Spinal cord (tissue), 10 donors: ENCODE measurements at places on chromosomes 2 and 18. TPM values are rescaled to one million over a fixed set of nuclear protein-coding genes. Genes with fewer than 3 reads are reported as not detected.

DNA sequence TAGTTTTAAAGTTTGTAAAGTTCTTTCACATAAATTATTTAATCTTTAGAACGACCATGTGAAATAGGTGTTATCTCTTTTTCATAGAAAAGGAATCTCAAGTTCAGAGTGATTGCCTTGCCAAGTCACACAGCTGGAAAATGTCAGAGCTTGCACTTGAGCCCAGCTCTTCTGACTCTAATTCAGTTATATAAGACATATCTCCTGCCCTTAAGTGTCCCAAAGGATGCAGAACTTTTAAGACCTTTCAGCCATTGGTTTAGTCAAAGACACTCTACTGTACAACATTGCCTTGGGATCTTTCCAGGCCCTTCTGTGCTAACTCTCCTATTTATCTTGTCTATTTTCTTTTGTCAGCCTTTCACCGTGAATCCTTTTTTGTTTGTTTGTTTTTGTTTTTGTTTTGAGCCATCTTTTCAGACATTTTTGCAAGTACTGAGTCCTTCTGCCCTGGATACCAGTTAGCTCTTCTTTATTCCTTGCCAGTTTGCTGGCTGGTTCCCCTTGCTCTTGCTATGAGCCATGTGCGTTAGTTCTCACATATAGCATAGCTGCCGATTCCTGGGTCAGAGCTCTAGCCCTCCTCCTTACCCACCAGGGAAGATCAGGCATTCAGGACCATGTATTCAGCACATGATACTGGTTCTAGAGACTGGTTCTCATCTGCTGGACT lies 160.0 kb upstream of the MYO3B start:
- DNase-seq: no peak

NT5C1B gene
- not detected for total RNA-seq

- DNase-seq: no peak
These were observed 519.5 kb upstream of the CHAC2 start for GRCh38 chr2:53247956-53248735.

GRCh38 chr2:175976391-175977157 lies 25.5 kb downstream of the LNPK start:
- no peak for DNase-seq

DNA sequence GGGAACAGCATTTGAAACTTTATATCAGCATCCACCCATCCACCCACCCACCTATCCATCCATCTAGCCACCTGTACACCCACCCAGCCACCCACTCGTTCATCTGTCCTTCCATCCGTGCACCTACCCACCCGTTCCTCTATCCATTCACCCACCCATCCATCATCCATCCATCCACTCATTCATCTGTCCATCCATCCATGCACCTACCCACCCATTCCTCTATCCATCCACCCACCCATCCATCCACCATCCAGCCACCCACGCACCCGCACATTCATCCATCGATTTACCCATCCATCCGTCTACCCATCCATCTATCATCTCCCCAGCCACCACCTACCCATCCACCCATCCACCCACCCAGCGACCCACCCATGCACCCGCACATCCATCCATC lies 24.8 kb downstream of the LDLRAD4 start:
- DNase-seq: no peak

GRCh38 chr18:12463191-12463590 lies 55.5 kb downstream of the PRELID3A start:
- no peak for DNase-seq
